ENCODE measurements at places on chromosomes 2 and 18.

- no peaks in the 10 kb centered on the region for H3K27me3 ChIP-seq
- no peak overlapping the region for H3K27ac ChIP-seq
- DNase-seq = no peak
- H3K4me3 ChIP-seq = no peak overlapping the region
Observed at GRCh38 chr2:133959066-133959465, 294.8 kb upstream of the MGAT5 start.

GRCh38 chr18:78957140-78957539 is 22.5 kb upstream of the SALL3 start:
- H3K27me3 ChIP-seq = no peaks in the 10 kb centered on the region
- H3K4me1 ChIP-seq = no peaks in the 10 kb centered on the region
- no peak overlapping the region for H3K4me3 ChIP-seq
- H3K36me3 ChIP-seq = no peaks in the 10 kb centered on the region

GRCh38 chr18:48698707-48699106 is 159.9 kb downstream of the CTIF start:
- no peaks in the 10 kb centered on the region for H3K36me3 ChIP-seq
- no peaks in the 10 kb centered on the region for H3K4me1 ChIP-seq
- H3K27ac ChIP-seq = no peak overlapping the region
- no peak overlapping the region for H3K4me3 ChIP-seq
- DNase-seq = no peak

DNA sequence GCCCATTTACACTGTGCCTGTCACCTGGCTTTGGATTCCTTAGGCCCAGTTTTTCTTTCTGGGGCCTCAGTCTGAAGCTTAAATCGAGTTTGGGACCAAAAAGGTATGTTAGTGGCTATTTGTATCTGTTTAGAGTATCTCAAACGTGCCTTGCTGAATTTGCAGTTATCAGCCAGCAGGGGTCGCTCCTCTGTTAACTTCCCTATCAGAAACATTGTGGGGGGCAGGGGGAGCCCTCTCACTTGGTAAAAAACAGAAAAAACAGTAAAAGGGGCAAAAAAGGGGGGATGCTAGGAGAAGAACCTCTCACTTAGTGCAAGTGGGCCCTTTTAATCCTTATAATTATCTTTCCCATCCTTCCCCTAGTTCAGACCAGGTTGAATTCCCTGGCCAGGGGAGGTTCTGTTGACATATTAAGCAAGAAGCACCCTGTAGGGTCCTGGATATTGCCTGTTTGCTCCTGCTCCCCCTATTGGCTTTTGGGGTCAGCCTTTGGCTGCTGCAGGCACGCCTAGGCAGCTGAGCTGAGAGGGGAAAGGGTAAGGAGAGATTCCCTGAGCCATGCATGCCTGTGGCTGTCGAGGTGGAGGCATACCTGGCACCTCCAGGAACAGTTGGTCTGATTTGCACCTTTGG is 8.8 kb upstream of the IFIH1 start:
- no peak overlapping the region for H3K4me3 ChIP-seq
- H3K27me3 ChIP-seq = no peaks in the 10 kb centered on the region
- H3K27ac ChIP-seq = no peak overlapping the region
- DNase-seq = no peak
- no peaks in the 10 kb centered on the region for H3K4me1 ChIP-seq
- H3K36me3 ChIP-seq = no peaks in the 10 kb centered on the region

- no peaks in the 10 kb centered on the region for H3K4me1 ChIP-seq
- H3K36me3 ChIP-seq = no peaks in the 10 kb centered on the region
- H3K27ac ChIP-seq = no peak overlapping the region
- DNase-seq = no peak
- no peaks in the 10 kb centered on the region for H3K27me3 ChIP-seq
- no peak overlapping the region for H3K4me3 ChIP-seq
Observed at GRCh38 chr2:143629340-143629739, 500.1 kb downstream of the ARHGAP15 start.
